ENCODE measurements at places on chromosomes 4 and X. TPM values are rescaled to one million over a fixed set of nuclear protein-coding genes. Genes with fewer than 3 reads are reported as not detected.

Gene PORCN
- 10.3 TPM for total RNA-seq

Gene AR
- 0.49 TPM for total RNA-seq

Gene CPZ
- total RNA-seq = under 0.01 TPM

Gene ATP2B3
- not detected for total RNA-seq

Gene TRIM75
- total RNA-seq = not detected

Gene EGFL6
- total RNA-seq = not detected

Gene EREG
- under 0.01 TPM for total RNA-seq

Gene NALF2
- not detected for total RNA-seq

Gene SULT1B1
- 1.1 TPM for total RNA-seq

Gene BST1
- total RNA-seq = 154 TPM

Gene AKAP4
- total RNA-seq = not detected

Gene SRPX2
- total RNA-seq = 59.6 TPM

Gene ANKRD50
- total RNA-seq = 21.5 TPM

Gene SLC6A8
- 5.5 TPM for total RNA-seq

Gene PDCL2
- total RNA-seq = not detected

Gene CFAP99
- total RNA-seq = 0.16 TPM

Gene CENPE
- 12.3 TPM for total RNA-seq

Gene SLC9B1
- 0.19 TPM for total RNA-seq

Gene CFAP47
- total RNA-seq = not detected

Gene MGAT4D
- not detected for total RNA-seq

Gene SERPINA7
- total RNA-seq = not detected

Gene FAAH2
- 0.16 TPM for total RNA-seq

Gene SLC49A3
- 5.9 TPM for total RNA-seq

Gene TRMT44
- total RNA-seq = 12.1 TPM

Gene PAGE4
- not detected for total RNA-seq

Gene ERAS
- not detected for total RNA-seq

Gene JADE3
- total RNA-seq = 6.8 TPM

Gene SPACA5
- not detected for total RNA-seq

Gene S100G
- not detected for total RNA-seq

Gene SHROOM4
- total RNA-seq = 30.6 TPM

Gene COX7B2
- not detected for total RNA-seq

Measured in bladder microvascular endothelial cell (primary cell).